ENCODE measurements at places on chromosomes 11 and 22.

GRCh38 chr11:91023731-91024130 lies 800.9 kb upstream of the CHORDC1 start:
- DNase-seq = no peak

DNA sequence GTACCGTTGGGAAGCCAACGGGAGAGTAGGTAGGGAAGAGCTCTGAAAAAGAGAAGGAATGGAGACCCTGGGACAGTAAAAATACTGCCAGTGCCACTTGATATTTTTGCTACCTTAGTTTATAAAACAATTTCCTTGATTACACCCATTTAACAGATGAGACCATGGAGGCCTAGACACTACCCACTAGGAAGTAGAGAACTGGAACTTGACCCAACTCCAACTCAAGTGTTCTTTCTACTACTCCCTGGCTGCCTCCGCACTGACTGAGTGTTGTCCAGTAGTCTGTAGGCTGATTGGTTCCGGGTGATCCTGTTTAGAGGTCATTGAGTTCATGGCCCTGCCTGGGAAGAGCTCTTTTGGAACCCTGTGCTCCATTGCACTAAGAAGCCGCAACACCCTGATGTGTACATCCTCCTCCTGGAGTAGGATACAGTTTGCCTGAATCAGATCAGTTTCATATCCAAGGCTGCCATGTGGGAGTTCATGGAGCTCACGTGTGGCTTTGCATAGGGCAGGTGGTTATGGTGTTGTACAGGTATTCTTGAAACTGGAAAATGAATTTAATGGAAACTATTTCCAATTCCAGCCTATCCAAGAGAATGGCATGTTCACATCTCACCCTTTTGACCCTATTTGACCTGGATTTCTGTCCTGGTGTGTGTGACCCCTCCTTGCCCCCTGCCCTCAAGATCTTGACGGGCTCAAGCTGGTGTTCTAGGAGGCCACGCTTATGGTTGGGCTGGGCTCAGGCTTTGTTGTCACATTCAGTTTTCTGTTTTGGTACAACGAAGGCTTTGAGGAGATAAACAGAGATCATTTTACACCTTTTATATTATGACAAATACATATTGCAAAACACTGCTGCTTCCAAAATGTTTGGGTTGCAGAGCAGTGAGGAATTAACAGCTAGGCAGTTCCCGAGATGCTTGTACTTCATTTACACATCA lies 102.2 kb upstream of the NNMT start:
- DNase-seq = no peak

GRCh38 chr11:69251639-69252489 lies 42.1 kb upstream of the MYEOV start:
- no peak for DNase-seq

DNA sequence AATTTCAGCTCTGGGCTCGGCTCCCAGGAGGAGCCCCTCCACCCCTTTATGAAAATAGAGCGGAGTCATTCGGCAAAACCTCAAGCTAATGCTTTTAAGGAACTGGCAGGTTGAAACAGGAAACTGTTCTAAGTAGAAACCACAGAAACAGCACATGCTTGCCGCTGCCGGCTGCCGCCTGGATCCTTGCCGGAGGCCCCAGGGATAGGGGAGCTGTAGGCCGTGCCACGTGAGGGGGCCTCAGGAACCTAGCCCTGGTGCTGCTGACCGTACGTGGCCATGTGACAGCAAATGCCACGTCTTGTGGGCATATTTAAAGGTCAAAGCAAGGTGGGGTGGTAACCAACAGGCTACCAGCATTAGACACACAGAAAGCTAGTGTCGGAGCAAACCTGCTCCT lies 77.9 kb upstream of the TIMP3 start:
- DNase-seq = no peak

DNA sequence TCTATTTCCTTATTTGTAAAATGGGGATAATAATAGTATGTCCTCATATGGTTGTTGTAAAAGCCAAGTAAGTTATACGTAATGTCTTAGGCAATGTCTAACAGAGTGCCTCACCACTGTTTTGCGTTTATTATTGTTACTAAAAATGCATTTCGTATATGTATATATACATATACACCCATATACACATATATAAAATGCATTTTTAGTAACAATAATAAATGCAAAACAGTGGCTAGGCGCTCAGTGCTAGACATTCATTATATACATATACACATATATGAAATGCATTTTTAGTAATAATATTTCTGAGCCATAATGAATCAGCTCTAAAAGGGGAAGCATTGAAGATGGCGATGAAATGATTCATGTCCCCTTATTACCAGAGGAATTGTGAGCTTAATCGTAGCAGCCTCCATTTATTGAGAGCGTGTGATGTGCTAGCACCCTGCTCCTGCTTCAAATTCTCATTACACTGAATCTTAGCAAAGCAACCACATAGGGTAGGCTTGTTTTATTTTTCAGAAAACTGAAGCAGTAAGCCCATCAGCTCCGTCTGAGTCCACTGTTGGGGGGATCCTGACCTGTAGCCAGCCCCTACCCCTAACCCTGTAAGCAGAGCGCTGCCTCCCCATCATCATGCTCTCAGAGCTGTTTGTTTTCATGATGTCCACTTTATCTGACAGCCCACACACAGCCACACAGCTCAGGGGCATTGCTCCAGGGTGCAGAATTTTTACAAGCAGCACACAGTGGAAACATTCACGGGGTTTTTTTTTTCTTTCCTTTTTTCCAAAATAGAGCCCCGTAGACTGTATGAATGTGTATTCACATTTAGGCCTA lies 97.1 kb upstream of the NAV2 start:
- no peak for DNase-seq

GRCh38 chr11:65278356-65278755 lies 16.6 kb downstream of the POLA2 start:
- no peak for DNase-seq

Data from stimulated activated CD8-positive, alpha-beta memory T cell treated with anti-CD3 and anti-CD28 coated beads, Interleukin-4, amount 100 ng/mL, for 4 hours (primary cell).